ENCODE measurements at places on chromosomes 7 and 10.

GRCh38 chr10:102935505-102935904, 17.4 kb downstream of the CNNM2 start:
- no peak for DNase-seq

- DNase-seq = no peak
These were observed 434.7 kb upstream of the C7orf33 start for GRCh38 chr7:148155826-148156225.

DNA sequence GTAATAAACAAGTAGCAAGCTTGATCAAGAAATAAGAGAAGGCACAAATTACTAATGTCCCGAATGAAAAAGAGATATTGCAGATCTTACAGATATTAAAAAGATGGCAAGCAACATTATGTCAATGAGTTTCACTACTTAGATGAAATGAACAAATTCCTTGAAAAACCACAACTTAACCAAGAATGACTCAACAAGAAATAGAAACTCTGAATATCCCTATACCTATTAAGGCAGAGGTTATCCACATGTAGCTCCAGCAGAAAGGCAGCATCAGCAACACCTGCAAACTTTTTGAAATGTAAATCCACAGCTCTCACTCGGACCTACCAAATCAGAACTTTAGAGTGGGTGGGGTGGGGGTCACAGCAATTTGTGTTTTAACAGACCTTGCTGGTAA, 33.6 kb downstream of the PDE1C start:
- no peak for DNase-seq

GRCh38 chr7:107989618-107990373, 13.2 kb downstream of the LAMB1 start:
- no peak for DNase-seq

DNA sequence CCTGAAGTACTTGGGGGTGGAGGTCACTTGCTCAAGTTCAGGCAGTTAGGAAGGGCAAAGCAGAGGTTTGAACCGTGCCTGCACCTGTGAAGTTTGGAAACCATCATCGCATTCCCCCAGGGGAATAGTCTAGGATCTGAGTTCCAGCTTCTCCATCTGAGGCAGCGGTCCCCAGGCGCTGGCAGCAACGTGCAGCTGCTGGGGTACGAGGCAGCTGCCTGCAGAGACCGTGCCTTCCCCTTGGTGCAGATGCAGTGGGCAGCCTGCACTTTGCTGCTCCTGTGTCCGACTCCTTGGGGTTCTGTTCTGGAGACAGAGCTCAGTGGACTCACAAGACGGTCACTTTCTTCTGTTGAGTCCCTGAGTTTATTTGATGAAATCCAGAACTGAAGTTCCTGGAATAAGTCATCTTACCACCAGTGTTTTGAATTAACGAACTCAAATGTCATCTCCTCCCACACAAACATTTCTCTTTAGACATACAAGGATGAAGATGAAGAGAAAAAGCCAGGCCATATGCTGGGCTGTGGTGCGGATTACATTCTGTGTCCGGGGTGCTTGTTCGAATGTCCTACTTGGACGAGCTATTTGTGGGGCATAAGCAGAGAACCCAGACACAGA, 19.9 kb upstream of the GIMAP8 start:
- no peak for DNase-seq

DNA sequence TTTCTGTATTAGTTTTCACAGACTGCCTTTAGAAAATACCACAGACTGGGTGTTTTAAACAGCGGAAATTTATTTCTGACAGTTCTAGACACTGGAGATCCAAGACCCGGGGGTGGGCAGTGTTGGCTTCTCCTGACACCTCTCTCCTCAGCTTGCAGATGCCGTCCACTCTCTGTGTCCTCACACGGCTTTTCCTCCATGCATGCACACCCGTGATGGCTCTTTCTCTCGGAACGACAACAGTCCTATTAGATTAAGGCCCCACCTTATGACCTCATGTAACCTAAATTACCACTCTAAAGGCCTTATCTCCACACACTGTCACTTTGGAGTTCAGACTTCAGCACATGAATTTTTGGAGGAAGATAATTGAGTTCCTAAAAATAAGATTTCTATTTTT, 142.9 kb upstream of the VWC2 start:
- DNase-seq = no peak

All from A549 (cell line).